Cardiac fibroblast (primary cell): ENCODE measurements at places on chromosomes 2 and 18.

DNA sequence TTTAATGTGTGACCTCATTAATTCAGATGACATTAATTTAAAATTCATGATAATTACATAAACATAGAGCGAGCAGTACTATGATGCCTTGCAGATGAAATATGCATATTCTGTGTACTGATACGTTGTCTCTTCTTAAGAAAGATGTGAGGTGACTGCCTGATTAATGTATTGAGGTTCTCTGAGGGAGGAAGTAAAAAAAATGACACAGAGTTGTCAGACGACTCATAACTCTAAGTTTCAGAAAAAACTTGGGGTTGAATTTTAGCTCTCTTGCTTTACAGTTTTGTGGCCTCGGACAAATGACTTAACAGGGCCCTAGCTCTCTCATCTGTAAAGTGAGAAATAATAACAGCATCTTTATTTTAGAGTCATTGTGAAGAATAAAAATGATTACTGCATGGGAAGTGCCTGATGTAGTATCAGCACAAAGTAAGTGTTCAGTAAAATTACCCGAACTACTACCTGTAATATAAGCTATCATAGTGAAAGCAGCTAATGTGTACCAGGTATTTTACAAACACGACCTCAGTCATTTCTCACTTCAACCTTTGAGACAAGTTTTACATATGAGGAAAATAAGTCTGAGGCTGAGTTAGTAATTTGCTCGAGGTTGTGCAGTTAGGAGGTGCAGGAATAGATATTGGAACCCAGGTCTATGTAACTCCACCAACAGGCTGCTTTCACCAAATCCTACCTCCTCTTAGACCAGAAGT is 65.3 kb downstream of the ALK start:
- no peak for DNase-seq

- DNase-seq = no peak
Observed at GRCh38 chr2:63054841-63055225, 4.2 kb downstream of the OTX1 start.

DNA sequence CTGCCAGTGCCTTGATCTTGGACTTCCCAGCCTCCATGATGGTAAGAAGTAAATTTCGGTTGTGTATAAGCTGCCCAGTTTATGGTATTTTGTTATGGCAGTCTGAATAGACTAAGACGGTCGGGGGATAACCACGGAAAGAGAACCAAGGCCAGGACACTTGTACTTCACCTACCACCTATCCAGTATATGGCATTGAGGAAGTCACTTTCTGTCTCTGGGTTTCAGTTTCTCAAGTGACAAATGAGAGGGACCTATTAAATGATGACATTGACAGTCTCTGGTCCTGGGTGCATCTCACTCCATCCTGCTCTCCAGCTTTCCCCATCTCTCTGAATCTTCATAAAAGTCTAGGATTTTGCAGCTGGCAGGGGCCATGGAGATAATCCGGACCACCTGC is 183.8 kb upstream of the MSH6 start:
- no peak for DNase-seq

DNA sequence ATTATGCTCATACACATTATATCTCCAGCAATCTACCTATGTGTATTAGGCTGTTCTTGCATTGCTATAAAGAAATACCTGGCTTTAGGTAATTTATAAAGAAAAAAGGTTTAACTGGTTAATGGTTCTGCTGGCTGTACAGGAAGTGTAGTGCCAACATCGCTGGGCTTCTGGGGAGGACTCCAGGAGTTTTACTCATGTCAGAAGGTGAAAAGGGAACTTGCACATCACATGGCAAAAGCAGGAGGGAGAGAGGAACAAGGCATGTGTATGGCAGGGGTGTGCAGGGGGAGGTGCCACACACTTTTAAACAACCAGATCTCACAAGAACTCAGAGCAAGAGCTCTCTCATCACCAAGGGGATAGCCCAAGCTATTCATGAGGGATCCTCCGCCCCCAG is 715.4 kb upstream of the ZEB2 start:
- no peak for DNase-seq
